Heart left ventricle (tissue), 16 donors: ENCODE measurements at places on chromosomes 3 and 15. TPM values are rescaled to one million over a fixed set of nuclear protein-coding genes. Genes with fewer than 3 reads are reported as not detected.

The ROBO2 gene
- polyA plus RNA-seq = 0.06 TPM

The ITIH3 gene
- 0.76 TPM for polyA plus RNA-seq

The ACSBG1 gene
- 0.25 TPM for polyA plus RNA-seq

The GPR27 gene
- polyA plus RNA-seq = 0.69 TPM

The MRAS gene
- 245 TPM for polyA plus RNA-seq

The TP63 gene
- 0.12 TPM for polyA plus RNA-seq

The CSPG5 gene
- polyA plus RNA-seq = 0.61 TPM

The CCDC71 gene
- polyA plus RNA-seq = 17.7 TPM

The GOLGA8Q gene
- polyA plus RNA-seq = 1.9 TPM

The NAA80 gene
- 5.0 TPM for polyA plus RNA-seq

The IL16 gene
- 2.5 TPM for polyA plus RNA-seq

- no peak for DNase-seq
Observed at GRCh38 chr15:67024998-67025368, 40.4 kb upstream of the SMAD3 start.

DNA sequence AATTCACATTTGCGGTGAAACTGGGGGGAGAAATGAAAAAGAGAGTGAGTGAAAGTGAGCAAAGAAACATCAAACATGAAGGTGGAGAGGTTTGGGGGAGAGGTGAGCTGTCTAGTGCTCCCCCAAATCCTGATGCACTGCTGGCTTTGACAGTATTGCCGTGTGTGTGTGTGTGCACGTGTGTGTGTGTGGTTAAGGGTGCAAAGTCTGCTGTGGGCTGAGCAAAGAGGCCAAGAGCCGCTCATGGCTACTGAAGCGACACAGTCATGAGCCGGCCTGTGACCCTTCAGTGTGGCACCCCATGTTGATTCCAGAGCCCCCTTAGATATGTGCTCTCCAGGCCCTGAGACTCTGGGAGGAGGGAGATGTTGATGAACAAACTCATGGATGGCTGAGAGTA, 94.3 kb downstream of the DGKG start:
- no peak for DNase-seq

DNA sequence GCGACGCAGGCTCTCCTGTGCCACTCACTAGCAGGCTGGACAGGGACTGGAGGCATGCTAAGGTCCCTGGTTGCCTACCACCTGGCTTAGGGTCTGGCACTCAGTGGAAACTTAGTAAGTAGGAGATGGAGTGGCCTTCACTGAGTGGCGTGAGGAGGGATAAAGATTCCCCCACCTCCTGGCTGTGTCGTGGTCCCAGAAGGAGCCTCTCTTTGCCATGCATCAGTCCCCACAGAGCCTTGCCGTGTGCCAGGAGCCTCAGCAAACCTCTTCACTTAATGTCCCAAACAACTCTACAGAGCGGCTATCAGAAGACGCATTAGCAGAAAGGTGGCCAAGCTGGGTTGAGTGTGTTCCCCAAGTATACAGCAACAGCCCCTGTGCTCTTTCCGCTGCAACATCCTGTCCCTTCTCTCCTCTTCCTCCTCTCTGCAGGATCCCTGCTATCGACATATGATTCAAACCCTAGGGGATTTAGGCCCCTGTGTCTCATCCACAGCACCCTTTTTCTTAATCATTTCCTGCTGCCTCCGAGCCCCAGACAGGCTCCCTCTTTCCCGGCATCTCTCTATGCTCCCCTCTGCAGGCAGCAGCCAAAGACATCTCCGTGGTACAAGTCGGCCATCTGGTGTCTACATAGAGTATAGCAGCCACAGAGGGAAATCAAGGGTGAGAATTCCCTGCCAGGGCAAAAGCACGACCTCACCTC, 66.7 kb downstream of the SLC6A1 start:
- peak; percentile 61 for DNase-seq

DNA sequence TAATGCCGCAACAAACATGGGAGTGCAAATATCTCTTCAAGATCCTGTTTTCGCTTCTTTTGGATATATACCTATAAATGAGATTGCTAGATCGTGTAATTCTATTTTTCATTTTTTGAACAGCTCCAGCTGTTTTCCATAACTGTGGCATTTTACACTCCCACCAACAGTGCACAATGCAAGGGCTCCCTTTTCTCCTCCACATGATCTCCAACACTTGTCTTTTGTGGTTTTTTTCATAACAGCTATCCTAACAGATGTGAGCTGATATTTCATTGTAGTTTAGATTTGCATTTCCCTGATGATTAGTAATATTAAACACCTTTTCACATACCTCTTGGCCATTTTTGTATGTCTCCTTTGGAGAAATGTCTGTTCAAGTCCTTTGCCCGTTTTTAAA, 58.6 kb upstream of the TJP1 start:
- no peak for DNase-seq

DNA sequence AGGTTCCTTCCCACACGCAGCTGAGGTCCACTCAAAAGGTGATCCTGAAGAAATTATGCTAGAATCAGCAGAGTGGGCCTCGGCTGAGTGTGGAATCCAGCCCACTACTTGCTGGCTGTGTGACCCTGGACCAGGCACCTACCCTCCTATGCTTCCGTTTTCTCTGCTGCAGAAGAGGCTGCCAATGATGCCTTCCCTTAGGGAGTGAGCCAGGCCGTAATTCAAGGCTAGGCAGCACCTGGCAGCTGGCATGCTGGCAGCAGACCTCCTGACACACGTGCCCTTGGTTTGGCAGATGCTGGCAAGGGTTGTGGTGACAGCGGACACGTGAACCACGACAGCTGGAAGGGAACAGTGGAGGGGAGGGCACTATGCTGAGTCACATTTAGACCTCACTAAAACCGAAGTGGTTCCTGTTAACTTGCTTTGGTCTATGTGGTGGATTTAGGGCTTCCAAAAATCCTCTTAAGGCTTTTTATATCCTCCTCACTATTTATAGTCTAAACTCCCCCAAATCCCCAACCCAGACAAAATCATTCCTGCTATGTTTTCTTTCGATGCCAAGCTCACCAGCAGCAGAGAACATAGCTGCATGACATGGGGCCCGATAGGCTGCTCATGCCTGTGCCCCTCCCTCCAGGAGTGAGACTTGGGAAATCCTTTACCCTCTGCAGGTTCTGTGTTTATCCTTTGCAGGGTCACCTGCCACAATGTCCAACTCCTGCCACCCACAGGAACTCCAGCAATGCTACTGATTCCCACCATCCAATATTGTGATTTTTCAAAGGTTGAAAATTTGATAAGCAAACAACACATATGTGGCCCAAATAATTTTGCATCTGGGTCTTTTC, 10.6 kb upstream of the PCSK6 start:
- peak; percentile 64 for DNase-seq

- no peak for DNase-seq
Observed at GRCh38 chr15:93866948-93867347, 364.4 kb upstream of the MCTP2 start.

DNA sequence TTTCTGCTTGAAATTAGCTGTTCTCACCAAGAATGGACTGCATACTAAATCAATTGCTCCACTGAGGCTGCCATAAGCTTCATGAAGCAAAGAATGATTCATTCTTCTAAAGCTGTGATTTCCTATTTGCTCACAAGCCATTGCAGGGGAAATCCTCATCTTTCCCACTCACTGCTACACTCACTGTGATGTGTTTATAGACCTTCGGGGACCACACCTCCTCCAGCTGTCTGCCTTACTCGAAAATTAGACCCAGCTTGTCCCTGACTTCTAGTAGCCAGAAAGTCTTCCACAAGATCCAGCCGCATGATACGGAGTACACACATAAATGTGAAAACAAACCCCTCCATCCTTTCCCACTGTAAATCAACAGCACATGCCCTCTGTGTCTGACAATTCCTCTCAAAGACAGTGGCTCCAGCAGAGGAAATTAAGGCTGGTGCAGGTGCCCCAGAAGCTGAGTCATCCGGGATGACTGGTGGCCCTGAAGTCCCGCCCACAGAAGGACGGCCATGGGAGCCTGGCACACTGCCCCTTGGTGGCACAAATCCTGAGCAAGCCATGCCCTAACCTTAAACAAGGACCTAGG, 172.0 kb downstream of the STT3B start:
- DNase-seq = no peak

DNA sequence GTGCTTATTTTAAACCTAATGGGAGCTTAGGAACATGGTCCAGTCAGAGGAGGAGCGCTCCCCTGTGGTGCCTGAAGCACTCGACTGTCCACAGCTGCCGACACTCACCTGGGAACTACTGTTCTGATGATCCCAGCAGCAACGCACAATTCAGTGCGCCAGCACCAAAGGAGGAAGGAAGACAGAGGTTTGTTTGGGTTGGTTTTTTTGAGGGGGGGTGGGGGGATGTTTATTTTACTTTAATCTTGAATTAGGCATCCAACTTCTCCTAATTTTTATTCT, 48.8 kb upstream of the VGLL4 start:
- no peak for DNase-seq

GRCh38 chr3:119604878-119605277, 7.2 kb downstream of the PLA1A start:
- DNase-seq = no peak

- DNase-seq = no peak
Observed at GRCh38 chr3:118805007-118805406, 229.6 kb downstream of the IGSF11 start.

DNA sequence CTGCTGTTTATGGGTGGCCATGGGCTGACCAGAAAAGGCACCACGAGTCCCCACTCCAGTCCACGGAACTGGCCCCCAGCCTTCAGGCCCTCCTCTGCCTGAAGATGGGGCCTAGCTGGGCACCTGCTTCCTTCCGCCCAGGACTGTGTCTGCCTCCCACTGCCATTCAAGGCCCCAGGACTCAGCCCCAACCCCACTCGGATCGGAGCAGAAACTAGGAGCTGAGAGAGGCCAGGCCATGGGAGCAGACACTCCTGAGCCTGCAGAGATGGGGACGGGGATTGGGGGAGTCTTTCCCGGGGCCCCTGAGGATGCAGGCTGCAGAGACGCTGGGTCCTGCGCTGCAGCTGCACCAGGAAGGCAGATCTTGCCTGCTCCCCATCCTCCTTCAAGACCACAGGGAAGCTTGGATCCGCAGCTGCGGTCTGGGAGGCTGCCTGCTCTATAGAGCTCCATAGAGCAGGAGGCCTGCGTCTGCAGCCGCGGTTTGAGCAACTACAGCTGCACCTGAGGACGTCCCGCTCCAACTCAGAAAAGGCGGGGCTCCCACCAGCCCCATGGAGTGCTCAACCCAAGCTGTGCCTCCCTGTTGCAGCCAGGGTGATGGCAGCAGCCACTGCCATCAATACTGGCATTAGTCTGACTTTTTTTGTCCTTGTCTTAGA, 383.9 kb upstream of the TMCO5A start:
- DNase-seq = no peak

DNA sequence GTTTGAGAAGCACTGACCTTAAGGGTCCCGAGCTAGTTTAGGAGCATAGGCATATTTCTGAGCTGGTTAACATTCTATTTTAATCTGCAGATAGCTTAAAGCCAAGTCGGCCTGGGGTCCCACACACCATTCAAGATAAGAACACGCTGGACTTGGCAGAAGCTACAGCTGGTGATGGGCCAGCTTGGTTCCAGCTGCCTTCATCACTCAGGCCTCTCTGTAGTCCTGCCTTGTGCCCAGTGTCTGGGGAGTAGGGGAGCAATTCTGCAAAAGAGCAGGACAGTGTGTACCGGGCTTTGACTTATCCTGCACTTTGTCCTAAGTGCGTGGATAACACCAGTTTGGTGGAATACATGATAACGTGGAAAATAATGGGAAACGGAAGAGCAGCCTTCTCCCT, 164.5 kb downstream of the MEGF11 start:
- peak; percentile 92 for DNase-seq

DNA sequence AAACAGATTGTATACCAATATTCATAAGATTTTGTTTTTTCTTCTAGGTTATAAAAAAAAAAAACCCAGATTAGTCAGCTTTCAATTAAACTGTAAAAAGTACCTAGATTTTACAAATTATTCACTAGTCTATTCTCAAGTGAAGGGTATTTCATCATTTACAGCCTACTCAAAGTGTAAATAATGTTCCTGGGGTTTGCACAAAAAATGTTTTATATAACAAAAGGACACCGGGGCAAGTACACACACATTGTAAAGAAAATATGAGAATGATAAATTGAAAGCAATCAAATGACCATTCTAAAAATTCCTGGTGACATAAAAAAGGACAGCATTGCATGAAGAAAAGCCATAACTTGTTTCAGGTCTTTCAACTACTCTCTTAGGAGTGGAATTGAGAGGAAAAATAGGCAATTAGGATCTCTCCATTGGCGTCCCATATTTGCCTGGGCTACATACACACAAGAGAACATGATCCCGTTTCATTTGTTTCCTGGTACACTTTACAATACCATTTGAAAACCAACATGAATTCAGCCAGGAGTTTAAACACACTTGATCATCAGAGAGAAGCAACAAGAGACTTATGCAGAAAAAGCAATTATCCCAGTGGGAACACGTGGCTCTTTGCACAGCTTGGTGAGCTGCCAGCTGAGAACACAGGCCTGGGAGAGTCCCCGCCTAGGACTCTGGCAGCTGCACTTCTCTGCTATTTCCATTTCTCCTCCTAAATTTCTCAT, 1039.2 kb downstream of the ROBO1 start:
- DNase-seq = peak; percentile 61

GRCh38 chr3:195877767-195878423, 30.5 kb downstream of the TNK2 start:
- DNase-seq = no peak

- DNase-seq = peak; percentile 17
Observed at GRCh38 chr15:94231723-94232468, 535 bp downstream of the MCTP2 start.

GRCh38 chr3:30893678-30894325, 659 bp downstream of the GADL1 start:
- no peak for DNase-seq

DNA sequence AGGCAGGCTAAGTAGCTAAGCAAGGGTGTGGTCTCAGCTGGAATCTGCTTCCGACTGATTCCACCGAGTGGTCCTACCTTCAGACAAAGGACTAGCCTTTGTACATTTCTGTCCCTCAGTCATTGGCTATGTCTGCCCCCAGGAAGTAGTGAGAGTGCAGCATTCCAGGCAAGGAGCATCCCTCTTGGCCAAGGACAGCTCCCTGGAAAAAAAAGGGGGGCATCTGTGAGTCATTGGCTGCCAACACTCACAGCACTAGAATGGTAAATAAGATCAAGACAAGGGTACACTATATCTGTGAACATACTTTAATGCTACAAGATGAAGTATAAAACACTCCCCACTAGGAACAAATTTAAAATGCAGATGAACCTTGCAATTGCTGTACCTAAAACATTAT, 66.8 kb downstream of the STAC start:
- no peak for DNase-seq

DNA sequence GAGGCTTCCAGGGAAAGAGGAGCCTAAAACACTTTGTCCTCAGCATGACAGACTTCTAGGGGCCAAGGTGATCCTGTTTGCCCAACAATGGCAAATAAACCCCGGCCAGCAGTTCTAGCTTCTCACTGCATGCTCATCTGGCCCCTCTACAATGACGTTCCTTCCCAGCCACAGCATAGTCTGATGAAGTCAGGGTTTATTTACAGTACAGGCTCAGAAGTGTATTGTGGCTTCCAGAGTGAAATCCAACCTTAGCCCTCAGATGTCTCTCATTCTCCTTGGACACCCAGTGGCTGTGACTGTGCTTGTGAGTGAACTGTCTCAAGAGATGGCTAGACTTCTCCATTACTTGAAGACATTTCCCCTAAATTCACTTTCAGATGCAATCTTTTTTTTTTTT, 40.8 kb downstream of the BFSP2 start:
- no peak for DNase-seq
